ENCODE measurements at places on chromosomes 3 and 15.

DNA sequence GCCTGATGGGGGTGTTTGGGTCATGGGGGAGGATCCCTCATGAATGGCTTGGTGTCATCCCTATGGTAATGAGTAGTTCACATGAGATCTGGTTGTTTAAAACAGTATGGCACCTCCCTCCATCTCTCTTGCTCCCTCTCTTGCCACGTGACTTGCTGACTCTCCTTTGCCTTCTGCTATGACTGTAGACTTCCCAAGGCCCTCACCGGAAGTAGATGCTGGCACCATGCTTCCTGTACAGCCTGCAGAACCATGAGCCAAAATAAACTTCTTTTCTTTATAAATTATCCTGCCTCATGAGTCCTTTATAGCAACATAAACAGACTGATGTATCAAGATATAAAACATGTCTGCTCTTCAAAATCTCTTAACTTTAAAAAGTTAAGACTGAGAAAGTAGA is 96.1 kb downstream of the TFDP2 start:
- DNase-seq, result no peak

GRCh38 chr3:120353463-120353862 is 4.3 kb upstream of the LRRC58 start:
- DNase-seq, result no peak

DNA sequence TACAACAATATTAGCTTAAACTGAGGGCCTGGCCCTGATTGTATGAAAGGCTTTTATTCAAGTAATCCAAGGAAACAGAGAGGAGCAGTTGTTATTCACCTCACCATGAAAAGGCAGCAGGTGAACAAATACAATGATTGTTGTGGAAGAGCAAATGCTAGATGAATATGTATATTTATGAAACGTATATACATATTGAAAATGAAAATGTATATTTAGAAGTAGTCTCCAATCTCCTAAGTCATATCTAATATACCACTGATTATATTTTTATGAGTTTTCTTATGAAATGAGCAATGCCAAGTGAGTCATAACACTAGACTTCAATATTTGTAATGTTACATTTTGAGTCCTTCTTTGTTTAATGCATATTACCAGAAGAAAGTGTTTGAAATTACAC is 116.2 kb upstream of the KCNMB2 start:
- DNase-seq, result no peak

DNA sequence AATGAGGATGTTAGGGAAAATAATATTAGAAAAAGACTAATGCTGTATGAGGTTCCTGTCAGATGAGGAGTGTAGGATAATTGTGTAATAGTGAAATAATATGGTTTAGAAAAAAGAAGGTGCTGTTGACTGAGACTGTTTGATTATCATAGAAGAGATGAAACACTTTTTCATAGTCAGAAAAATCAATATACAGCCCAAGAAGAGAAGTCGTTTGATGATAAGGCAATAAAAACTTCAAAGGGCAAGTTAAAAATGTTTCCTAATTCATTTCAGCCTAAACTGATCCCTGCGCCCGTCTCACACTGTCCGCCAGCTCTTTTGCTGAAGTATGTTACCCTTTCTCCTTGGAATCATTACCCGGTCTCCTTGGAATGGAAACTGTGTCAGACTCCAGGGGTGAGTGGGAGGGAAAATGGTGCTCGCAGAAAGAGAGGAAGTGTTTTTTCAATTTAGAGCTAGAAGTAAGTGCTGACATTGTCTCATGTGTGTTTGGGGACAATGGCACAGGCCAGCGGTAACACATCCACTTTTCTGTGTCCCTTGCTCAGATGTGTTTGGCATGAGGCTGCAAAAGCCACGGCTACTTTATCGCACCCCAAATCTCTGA is 23.6 kb downstream of the DUT start:
- no peak for DNase-seq

Measured in stimulated activated CD4-positive, alpha-beta T cell treated with anti-CD3 and anti-CD28 coated beads, Interleukin-1b, Interleukin-23, amount 100 ng/mL, for 1 hour (primary cell).